ENCODE measurements at places on chromosomes 11 and 22. TPM values are rescaled to one million over a fixed set of nuclear protein-coding genes. Genes with fewer than 3 reads are reported as not detected.

GRCh38 chr22:29207562-29208501 lies 2.1 kb downstream of the EMID1 start:
- no peak for ATAC-seq

The SGSM1 gene
- total RNA-seq: 1.3 TPM

The PTH gene
- not detected for total RNA-seq

The ISX gene
- total RNA-seq: not detected

Measured in activated T-helper 17 cell treated with anti-CD3 and anti-CD28 coated beads, Interleukin-2, amount 50 U/mL, for 72 hours (primary cell).